ENCODE measurements at places on chromosomes 7 and 10.

DNA sequence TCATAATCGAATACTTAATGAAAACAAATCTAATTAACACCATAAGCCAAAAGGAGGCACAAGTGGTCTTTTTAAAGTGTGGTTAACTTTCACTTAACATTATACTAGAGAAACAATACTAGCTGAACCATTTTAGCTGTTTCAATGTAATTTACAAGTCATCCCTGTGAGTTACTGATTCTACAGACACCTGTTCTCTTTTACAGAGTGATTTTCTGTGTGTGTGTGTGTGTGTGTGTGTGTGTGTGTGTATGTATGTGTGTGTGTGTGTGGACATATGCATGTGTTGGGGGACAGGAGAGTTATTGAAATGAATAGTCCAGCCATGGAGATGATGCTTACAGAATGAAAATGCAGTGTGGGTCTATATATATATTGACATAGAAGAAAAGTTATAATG, 200.2 kb downstream of the DNAJC1 start:
- DNase-seq: no peak

GRCh38 chr7:106609416-106609815, 51.5 kb downstream of the CCDC71L start:
- no peak for DNase-seq

DNA sequence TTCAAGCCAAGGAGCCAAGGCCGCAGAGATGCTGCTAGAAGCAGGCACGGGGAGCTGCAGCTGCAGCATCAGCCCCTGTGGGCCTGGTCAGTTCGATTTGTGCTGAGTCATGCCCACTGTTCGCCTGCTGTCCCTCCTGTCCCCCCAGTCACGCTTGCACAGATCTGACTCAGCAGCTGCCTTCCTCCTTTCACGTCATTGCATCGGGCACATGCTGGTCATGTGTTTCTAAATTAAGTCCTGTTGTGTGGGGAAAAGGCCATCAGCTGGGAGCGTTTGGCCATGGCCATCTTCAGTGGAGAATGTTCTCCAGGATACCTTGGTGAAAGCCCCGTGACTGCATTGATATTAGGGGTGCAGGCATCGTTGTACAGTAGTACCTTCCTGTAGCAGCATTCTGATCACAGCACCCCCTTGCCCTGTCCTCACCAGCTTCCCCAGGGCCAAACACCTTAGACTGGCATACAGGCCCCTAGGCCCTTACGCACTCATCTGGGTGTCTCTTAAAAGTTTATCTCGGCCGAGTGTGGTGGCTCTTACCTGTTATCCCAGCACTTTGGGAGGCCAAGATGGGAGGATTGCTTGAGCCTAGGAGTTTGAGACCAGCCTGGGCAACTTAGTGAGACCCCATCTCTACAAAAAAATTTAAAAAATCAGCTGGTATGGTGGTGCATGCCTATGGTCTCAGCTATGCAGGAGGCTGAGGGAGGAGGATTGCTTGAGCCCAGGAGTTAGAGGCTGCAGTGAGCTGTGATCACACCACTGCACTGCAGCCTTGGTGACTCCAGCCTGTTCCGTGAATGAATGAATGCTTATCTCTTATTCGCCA, 23.2 kb downstream of the POR start:
- peak; percentile 41 for DNase-seq

- no peak for DNase-seq
Observed at GRCh38 chr10:89362929-89363328, 14.9 kb upstream of the IFIT1B start.

- no peak for DNase-seq
Observed at GRCh38 chr10:63128443-63128842, 4.7 kb upstream of the NRBF2 start.

DNA sequence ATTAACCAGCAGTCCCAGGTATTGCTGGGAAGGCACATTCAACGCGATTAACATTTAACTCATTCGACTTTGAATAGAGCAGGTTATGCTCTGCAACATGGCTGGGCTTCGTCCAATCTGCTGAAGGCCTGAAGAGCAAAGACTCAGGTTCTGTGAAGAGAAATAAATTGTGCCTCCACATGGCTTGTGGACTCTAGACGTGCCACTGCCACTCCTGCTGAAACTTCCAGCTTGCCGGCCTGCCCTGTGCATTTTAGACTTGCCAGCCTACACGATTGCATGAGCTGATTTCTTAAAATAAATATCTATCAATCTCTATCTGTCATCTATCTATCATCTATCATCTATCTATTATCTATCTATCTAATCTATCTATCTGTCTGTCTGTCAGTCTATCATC, 138.0 kb downstream of the WDR37 start:
- no peak for DNase-seq

GRCh38 chr10:76911184-76911583, 726.4 kb downstream of the KCNMA1 start:
- no peak for DNase-seq

DNA sequence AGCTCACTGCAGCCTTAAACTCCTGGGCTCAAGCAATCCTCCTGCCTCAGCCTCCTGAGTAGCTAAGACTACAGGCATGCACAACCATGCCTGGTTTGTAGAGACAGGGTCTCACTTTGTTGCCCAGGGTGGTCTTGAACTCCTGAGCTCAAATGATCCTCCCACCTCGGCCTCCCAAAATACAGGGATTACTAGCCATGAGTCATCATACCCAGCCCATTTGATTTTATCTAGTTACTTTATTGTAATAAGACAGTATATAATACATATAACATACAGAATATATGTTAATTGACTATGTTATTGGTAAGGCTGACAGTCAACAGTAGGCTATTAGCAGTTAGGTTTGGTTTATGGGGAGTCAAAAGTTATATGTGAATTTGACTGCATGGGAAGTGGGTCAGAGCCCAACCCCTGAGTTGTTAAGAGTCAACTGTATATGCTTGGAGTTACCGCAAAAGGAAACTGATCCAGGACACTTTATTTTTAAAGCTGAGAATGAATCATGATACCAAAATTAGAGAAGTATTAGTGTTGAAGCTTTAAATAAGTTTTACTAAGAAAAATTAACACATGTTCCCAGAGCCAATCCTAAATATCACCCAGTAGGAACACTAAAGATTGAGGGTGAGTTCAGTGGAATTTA, 20.7 kb upstream of the KMT2E start:
- no peak for DNase-seq

- no peak for DNase-seq
Observed at GRCh38 chr10:118767297-118768040, 12.7 kb upstream of the CACUL1 start.

All from omental fat pad (tissue), 4 donors.